Globus pallidus (tissue), 1 donor: ENCODE measurements at places on chromosomes 12 and 14.

DNA sequence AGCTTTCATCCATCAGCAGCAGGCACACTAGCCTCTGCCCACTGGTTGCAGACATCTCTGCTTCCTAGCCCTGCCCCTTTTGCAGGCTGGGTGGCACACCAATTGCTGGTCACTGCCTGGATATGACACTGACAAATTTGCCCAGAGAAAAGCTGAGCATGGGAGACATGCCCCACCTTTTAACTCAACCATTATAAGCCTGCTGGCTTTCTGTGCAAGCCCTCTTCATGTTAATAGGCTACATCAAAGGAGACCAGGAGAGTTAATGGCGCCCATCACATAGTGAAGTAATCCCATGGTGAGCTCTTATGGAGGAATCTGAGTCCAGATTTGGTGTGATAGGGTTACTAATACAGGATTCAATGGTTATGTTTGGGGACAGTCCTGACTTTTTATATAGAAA lies 139.2 kb downstream of the KICS2 start:
- DNase-seq = no peak

- DNase-seq = no peak
Measured at GRCh38 chr12:77940011-77940423, 109.3 kb downstream of the NAV3 start.

DNA sequence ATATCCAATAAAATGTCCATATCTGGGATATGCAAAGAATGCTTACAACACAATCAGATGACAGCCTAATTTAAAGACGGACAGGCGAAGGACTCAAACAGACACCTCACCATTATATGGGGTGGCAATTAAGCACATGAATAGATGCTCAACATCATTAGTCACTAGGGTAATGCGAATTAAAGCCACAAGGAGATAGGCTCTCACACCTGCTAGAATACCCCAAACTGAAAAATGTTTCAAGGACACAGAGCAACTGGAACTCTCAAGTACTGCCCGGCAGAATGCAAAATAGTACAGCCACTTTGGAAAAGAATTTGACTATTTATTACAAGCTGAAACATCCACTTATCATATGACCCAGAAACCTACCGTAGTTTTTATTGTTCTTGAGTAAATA lies 42.9 kb downstream of the FERMT2 start:
- no peak for DNase-seq

GRCh38 chr12:118418385-118419057 lies 42.2 kb downstream of the SUDS3 start:
- DNase-seq = no peak

- DNase-seq = no peak
Measured at GRCh38 chr12:116381744-116382685, 104.5 kb upstream of the MED13L start.

DNA sequence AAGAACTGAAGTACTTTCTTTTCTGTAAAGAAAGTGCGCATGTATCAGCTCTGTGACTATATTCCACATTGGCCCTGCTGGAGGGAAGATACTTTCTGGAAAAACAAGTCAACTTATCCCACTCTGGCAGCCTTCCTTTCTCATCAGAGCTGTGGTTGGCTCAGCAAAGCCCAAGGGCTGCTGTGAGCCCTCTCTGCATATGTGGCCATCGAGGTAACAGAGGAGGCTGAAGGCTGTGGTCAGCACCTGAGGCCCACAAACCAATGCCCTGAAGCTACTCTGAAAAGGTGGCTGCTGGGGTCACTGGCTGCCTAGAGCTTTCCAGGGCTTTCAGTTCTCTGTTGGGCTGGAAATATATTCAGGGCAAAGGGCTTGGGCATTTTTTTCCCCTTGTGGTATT lies 70.8 kb upstream of the IGF1 start:
- no peak for DNase-seq

DNA sequence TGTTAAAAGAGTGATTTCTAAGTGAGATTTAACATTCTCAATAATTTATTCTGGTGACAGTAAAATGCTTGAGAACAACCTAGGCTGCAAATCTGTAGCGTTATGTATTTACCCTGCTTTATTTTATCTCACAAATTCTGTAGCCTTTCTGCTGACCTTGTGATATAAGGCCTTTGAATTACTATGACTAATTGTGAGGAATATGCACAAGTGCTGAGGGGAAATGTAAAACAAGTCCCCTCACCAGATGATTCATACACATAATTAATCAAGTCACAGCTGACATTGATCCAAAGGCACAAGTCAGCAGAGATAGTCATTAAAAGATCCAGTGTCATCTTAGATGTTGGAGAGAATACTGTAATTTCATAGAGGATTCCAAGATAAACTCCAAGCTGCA lies 992.7 kb upstream of the USP15 start:
- no peak for DNase-seq

DNA sequence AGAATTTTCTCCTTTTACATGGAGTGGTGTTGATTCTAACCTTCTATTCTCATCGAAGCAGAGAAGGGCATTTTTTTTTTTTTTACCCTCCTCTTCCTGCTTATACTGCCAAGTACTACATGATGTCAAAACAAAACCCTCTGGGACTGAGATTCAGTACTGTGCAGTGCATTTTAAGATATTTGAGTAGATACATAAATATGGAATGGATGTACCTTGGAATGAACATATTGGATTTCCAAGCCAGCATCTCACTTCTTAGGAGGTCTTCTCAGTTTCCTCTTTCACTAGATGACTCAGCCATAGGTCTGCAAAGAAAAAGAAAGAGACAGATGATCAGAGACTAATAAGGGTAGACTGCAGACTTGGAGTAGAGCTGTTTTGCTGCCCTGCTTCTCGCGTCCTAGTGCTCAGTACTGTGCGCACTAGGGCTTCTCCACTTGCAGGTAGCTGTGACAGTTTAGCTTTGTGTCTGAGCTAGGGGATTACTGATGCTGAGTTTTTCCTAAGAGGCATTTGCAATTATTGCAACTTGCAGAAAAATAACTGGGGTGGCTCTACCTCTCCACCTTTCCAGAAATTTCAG lies 20.4 kb downstream of the TPH2 start:
- DNase-seq = no peak

- DNase-seq = no peak
Measured at GRCh38 chr14:98928418-98928817, 343.6 kb downstream of the BCL11B start.

DNA sequence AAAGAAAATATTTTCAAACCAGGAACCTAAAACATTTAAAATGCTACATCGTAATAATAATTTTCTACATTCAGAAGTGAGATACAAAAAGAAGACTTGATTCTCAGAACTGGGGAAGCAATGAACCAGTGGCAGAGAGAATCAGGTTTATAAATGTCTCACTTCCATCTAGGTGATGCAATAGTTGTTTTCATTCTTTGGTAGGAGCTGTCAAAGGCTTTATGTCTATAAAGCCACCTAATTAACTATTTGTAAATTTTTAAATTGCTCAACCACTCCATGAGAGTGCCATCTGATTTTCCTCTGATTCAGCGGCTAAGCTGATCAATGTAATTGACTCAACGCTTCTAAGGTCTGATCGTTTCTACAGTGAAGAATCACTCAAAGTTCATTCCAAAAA lies 66.1 kb downstream of the ARMH4 start:
- DNase-seq = no peak

DNA sequence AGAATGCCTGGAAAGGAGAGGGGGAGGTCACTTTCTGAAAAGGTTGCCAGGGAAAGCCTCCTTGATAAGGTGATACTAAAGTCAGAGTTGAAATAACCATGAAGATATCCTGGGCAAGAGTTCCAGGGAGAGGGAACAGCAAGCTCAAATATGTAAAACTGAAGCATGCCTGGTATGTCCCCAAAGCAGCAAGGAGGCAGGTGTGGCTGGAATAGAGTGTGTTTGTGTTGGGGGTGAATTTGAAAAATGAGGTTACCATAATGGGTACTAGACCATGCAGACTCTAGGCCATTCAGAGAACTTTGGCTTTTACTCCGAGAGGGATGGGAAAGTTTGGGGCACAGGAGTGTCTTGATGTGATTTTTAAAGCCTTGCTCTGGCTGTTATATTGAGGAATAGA lies 66.7 kb upstream of the PTCSC3 start:
- no peak for DNase-seq

DNA sequence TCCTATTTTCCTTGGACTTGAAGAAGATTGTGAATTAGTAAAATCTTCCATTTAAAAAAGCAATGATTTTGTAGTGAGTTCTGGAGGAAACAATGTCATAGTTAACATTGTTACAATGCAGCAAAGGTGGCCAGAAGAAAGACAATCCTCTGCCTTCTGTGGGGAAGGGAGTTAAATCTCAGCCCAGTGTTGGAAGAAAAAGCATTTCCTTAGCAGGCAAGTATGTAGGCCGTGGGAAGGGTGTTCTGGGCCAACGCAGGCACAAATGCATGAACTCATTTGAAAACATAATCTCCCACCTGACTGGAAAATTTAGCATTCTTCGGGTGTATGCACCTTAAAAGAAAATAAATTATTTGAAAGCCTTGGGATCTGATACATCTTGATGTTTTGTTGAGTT lies 258.6 kb downstream of the ADAMTS20 start:
- no peak for DNase-seq

DNA sequence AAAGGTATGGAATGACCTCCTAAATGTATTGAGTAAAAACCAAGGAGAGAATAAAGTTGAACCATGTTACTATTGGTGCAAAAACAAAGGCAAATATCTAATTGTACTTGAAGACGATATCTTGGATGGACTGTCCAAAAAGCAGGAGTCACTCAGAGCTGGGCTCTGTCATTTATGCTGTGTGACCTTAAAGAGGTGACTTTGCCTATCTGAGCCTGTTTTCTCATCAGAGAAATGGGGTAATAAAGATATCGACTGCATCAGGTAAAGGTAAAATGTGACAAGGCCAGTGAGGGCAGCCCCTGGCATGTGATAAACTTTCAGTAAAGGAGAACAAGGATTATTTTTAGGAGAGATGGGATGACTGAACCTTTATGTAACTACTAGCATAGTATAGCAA lies 1.8 kb upstream of the ABCB9 start:
- DNase-seq = no peak

DNA sequence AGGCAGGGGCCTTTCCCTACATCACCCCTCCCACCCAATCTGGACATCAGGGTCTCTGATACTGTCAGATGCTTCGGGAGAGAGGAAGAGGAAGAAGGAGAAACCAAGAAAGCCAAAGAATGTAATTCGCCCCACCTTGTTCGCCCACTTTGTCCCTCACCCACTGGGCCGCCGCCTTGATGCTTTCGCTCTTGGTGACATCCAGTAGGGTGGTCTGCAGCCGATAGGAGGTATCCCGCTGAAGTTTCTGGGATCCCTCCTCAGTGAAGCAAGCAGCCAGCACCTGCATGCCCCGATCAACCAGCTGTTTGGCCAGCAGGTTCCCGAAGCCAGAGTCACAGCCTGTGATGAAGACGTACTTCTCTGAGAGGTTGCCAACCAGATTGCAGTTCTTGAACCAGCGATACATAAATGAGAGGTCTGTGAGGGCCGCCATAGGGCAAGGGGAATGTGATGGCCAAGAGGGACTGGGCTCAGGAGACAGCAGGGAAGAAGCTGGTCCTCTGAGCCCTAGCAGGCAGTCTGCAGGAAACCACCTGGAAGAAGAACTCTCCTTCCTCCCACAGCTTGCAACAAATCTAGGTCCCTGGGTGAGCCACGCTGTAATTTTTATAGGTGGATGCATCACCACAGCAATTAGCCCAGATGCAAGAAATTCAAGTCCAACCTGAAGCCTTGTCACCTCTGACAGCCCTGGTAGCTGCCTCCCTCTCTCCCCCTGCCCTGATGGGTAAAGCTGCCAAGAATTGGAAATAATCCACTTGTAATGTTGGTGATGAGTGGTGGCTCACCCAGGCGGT lies at the start of gene SDR9C7:
Gene SDR9C7 (minus strand): TSS at position 583 of the 800 bp plus-strand sequence. CDS start 147 bp downstream, at position 436.
- DNase-seq = no peak

GRCh38 chr14:29442696-29443095 lies 485.0 kb downstream of the PRKD1 start:
- DNase-seq = no peak

- no peak for DNase-seq
Measured at GRCh38 chr12:108571609-108572165, 9.3 kb downstream of the ISCU start.

- peak; percentile 50 for DNase-seq
Measured at GRCh38 chr12:26704684-26705460, 128.1 kb downstream of the ITPR2 start.

- DNase-seq = no peak
Measured at GRCh38 chr14:104297313-104297704, 158.9 kb downstream of the KIF26A start.

DNA sequence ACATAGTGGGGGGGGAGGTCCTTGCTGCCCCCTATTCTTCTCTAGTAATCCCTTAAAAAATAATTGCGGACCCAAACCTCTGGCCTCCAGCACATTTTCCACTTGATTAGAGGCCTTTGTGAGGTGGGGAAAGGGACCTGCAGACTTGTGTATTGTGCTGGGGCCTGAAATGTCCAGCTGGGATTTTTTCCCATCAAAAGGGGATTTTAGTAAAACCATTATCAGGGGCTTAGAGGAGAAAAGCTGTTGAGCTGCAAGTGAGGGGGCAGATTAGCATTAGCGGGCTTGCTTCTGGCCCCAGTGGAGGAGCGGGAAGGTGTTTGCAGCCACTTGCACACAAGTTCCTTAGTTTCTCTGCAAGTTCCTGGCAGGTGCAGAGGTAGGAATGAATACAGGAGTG lies 13.9 kb downstream of the FBXL14 start:
- no peak for DNase-seq

- DNase-seq = no peak
Measured at GRCh38 chr14:31232081-31232480, 24.5 kb upstream of the HECTD1 start.

- no peak for DNase-seq
Measured at GRCh38 chr12:3520168-3520567, 29.2 kb downstream of the PRMT8 start.

GRCh38 chr12:100857971-100858370 lies 63.4 kb downstream of the ANO4 start:
- DNase-seq = no peak

GRCh38 chr14:103030741-103031565 lies 26.4 kb downstream of the CDC42BPB start:
- no peak for DNase-seq

- no peak for DNase-seq
Measured at GRCh38 chr14:104161602-104162367, 23.4 kb downstream of the KIF26A start.

DNA sequence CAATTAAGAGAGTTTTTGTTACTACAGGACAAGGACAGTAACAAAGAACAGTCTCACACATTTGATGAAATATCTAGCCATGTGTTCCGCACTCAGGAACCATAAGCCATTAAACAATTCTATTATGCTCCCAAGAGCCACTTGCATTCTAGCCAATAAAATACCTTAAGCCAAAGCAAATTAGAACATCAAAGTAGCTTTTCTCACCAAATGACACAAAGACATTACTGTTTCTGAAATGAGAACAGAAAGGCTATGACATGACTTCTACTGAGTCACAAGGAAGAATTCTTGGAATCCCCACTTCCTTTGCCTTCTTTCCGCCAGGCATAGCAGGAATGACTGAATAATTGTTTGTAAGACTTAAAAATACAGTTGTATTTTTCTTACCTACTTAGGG lies 445.8 kb downstream of the ATP23 start:
- no peak for DNase-seq

DNA sequence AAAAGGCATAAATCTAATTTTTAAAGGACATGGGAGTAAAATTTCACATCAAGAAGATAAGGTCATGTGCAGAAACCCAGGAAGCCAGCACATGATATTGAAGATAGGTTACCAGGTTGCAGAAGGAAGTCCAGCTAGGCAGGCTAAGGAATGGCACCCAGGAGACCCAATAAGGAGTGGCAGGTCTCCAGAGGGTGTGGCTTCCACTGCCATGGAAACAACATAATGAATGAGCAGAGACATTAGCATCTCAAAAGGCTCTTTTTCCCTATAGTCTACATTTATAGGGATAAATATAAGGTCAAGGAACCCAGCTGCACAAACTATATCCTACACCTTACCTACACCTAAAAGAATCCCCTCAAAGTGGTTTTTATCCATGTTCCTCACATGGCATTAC lies 275.9 kb downstream of the RPS29 start:
- DNase-seq = no peak
